ENCODE measurements at places on chromosomes 4 and X.

GRCh38 chrX:127552571-127552970 lies 499.6 kb downstream of the ACTRT1 start:
- no peak for DNase-seq

- no peak for DNase-seq
Measured at GRCh38 chr4:187046471-187046870, 322.8 kb upstream of the FAT1 start.

DNA sequence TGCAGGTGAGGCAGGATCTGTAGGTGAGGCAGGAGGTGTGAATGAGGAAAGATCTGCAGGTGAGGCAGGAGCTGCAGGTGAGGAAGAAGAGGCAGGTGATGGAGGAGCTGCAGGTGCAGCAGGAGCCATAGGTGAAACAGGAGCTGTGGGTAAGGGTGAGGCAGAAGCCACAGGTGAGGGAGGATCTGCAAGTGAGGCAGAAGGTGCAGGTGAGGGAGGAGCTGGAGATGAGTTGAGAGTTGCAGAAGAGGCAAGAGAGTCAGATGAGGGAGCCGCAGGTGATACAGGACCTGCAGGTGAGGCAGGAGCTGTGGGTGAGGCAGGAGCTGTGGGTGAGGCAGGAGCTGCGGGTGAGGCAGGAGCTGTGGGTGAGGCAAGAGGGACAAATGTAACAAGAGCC lies 27.1 kb upstream of the PNMA3 start:
- no peak for DNase-seq

DNA sequence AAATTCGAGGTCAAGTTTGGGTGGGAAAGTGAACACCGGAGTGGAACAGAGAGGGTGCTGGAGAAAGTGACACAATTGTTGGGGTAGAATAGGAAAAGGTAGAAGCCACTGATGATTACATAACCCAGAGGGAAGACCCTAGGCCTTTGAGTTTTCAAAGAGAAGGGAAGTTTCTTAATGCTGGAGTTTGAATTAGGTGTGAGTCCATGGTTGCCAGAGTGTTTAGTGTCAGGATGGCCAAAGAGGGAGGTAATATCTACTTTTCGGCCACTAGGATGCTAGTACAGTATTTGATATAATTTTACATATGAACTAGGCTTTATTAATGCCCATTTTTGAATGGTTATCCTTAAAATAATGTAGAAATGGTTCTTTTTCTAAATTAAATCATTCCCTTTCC lies 5.4 kb downstream of the BCORL1 start:
- no peak for DNase-seq

GRCh38 chr4:39341075-39341725 lies 25.0 kb downstream of the RFC1 start:
- no peak for DNase-seq

Measured in GM04503 (cell line).